ENCODE measurements at places on chromosomes 11 and 22.

DNA sequence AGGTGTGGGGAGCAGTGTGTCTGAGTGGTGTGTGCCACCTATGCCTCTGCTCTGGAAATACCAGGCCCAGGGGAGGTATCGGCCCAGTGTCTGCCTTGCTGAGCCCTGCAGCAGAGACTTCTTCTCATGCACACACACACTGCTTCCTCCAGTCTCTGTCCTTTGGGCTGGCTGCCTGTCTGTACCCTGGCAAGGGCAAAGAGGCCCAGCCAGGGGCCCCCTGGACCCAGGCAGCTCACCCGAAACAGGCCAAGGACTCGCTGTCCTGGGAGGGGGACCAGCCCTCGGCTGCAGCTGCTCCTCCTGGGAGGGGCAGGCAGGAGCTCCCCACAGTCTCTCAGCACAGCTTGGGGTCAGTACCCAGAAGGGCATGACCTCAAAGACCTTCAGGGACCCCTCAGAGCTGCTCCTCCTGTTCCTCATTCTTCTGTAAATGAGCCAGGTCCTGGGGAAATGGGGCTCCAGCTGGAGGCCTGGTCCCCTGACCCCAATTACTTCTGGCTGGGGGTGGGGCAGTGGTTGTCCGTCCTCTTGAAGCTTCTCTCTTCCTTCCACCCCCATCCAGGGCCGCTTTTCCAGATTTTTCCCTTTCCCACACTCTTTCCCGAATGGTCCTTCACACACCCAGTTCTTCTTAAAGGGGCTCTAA is 24.5 kb upstream of the ALX4 start:
- no peak for DNase-seq

- no peak for DNase-seq
These were observed 11.0 kb downstream of the CARS1 start for GRCh38 chr11:3046190-3046589.

DNA sequence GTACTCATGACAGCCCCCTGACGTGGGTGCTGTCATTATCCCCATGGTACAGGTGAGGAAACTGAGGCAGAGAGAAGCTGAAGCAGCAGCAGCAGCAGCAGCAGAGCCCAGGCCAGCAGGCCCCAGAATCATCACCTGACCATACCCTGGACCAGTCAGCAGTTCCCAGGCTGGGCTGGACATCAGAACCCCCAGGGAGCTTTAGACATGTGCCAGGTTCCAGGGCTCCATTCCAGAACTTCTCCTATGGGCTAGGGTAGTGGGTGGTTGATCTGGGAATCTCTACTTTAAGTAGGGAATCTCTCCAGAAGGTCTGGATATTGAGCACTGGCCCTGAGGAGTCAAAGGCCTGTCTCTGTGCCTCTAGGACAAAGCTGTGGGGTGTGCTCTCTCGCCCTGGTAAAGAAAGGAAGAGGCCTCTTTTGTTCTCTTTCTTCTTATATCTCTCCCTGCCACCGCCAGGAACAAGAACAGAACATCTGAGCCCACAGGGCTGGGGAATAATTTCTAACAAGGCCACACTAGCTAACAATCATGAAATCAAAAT is 26.6 kb downstream of the MAFF start:
- no peak for DNase-seq

- DNase-seq = no peak
These were observed 9.5 kb downstream of the ANO1 start for GRCh38 chr11:70087446-70088167.

DNA sequence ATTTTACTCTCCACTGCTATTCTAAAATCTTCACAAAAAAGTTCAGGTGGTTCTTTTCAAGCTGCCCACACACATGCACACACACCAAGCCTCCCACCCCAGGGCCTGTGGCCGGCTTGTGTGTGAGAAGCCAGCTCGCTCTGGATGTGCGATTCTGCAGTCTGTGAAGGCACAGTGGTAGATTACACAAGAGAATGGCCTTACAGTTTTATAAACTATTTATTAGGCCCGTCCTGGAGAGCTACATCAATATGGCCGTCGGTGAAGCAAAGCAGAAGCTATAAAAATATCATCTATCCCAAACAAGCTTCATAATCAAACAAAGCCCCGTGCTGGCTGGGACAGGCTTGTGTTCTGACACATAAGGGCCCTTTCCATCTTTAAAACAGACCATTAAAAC is 240.5 kb downstream of the OPCML start:
- no peak for DNase-seq

- DNase-seq = no peak
These were observed 132.1 kb upstream of the RASSF10 start for GRCh38 chr11:12876988-12877387.

DNA sequence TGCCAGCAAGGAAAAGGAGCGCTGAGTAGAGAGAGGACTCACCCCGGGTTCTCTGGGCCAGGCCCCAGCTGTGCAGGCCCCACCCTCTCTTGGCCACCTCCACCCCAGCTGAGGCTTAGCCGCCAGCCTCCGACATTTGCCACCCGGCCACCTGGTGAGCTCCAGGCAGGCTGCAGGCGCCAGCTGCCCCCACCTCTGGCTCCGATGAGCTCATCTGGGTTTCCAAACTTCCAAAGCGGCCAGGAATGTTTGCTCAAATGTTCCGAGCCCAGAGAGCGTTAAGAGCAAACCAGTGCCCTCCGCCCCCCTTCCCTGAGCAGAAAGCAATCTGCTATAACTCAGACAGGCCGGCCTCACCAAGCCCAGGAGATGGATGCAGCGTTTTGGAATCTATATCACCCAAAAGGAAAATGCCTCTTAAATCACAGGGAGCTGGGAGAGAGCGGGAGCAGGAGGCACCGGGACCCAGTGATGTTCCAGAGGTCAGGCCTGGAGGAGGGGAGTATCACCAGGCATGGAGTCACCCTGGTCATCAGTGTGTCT is 9.1 kb upstream of the MN1 start:
- no peak for DNase-seq

DNA sequence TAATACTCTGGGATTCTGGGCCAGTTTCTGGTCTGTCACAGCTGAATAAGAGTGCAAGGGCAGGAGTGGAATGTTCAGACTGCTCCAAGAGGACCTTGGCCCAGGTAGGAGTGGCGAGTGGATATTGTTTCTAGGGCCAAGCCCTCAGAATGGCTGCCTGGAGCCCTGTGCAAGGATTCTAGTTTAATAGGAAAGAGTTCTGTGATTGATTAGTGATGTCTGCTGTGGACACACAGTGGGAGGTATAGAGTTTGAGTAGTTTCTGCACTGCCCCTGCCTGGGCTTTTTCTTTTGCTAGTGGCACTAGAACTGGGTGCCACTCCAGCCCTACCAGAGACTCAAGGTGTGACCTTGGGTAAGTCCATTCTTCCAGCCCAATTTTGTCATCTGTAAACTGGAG is 9.7 kb upstream of the MPPED1 start:
- no peak for DNase-seq

DNA sequence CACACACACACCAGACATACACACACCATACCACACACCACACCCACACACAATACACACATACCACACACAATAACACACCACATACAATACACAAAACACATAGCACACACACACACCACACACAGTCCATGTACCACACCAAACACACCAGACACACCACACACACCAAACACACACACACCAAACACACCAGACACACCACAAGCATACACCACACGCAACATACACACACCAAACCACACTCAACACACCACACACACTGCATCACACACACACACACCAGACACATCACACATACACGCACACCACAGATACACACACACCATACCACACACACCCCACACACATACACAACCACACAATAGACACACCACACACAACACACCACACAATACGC is 54.8 kb downstream of the IGSF9B start:
- no peak for DNase-seq

DNA sequence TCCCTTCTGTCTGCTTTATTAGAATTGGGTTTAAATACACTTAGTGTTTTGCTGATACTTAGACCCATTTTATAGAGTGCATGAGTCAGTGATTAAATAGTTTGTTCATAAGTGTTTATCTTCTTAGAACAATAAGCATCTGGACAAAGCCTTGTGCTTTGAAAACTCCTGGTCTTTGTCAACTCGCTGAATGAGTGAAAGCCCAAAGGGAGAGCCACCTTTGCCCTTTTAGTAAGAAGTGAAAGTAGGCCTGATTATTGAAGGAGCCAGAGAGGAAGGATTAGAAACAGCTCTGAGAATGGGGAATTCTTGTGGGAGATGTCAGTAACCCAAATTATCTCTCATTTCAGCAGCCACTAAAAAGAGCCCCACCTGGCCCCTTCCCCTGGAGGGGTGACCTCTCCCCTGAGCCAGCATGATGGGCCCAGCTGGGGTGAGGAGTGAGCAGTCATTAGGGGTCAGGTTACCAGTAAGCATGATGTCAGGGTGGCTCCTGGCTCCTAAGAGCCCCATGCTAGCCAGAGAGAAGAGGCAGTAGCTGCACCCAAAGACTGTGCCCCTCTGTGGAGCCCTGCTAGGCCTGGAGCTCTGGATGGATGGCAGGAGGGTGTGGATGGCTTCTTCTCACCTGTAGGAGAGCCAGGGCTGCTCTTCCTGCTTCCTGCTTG is 125.1 kb upstream of the E2F8 start:
- DNase-seq = no peak

DNA sequence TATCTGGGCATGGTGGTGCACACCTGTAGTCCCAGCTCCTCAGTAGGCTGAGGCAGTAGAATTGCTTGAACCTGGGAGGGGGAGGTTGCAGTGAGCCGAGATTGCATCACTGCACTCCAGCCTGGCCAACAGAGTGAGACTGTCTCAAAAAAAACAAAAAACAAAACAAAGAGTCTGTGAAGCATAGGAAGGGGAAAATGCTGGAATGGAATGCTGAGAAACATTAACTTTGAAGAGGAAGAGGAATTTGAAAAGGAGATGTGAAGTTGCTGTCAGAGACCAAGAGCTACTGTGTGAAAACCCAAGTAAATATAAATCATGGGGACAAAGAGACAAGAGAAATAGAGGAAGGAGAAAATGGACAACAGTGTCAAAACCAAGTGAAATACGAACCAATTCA is 455.1 kb upstream of the ARHGAP42 start:
- DNase-seq = no peak

GRCh38 chr11:6900327-6900999 is 8.2 kb upstream of the OR2D2 start:
- DNase-seq = no peak

DNA sequence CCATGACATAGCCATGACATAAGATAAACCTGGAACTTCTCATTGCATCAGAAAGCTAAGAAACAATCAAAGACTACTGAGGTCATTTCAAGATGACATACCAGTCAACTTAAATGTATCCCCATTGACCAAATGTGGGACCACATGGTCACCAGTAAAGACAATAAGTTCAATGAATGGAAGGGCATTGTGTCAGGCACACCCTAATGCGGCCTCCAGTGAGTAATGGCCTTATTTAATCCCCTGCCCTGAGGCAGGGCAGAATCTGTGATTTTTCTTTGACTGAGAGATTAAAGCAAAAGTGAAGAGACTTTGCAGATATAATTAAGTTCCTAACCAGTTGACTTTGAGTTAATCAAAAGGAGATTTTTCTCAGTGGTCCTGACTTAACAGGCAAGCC is 17.3 kb upstream of the SYT8 start:
- no peak for DNase-seq

GRCh38 chr11:4087551-4087950 is 7.0 kb upstream of the RRM1 start:
- no peak for DNase-seq

DNA sequence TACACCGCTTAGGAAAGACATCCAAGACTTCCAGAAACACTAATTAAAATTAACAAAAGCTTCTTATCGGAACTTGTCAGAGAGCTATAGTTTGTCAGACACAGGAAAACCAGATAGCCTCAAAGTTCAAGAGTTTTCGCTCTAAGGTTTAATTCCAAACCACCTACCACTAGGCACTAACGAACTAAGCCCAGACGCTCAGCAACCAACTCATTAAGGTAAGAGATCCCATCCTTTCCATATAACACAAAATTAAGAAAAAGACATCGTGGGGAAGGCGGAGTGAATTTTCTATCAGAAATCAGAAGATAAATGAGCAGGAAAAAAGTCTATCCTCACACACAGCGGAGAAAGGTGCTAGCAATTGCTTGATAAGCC is 382 bp downstream of the IMMP1L start:
- DNase-seq = no peak

- DNase-seq = no peak
These were observed 38.1 kb downstream of the LARGE2 start for GRCh38 chr11:45960387-45961095.

GRCh38 chr11:34897171-34897870 is 18.9 kb downstream of the APIP start:
- no peak for DNase-seq

DNA sequence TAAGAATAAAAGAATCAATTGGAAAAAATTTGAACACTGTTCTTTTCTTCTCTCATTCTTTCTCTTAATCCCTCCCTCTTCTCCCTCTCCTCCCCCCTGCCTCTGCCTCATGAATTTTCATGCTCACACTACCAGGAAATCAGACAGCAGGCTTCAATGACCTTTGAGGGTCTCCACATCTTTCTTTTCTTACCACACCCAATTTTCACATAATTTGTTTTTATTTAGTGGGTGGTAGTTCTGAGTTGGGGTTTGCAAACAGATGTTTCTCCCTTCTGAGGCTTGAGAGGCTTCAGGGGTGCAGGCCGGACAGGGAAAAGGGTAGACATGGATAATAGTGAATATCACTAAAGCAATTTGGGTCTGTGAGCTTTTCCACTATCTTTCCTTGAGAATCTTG is 95.5 kb downstream of the SPATA19 start:
- no peak for DNase-seq

DNA sequence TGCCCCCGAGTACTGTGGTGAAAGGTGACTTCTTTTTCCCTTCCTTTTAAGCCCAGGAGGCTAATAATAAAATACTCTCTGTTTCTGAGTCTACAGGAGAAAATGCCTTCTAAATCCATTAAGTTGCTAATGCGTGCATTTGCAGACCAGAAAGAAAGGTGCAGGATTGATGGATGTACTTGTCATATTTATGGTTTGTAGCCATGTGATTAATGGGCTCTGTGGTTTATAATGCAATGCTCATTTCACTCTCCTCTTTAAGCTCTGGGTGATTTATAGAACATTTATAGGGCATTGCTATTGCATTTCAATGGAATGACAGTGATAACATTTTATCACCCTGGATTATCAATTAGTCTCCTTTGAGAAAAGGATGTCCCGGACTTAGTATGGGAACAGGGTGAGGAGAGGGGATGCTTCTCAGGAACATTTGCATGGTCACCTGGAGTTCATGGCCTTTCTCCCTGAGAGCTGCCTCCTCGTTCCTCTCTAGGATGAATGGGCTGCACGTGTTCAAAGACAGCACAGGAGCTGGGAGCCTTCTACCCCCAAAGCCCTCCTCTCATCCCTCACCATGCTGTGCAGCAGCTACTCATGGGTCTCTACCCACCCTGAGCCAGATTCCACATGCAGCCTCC is 82.8 kb upstream of the HMGXB4 start:
- no peak for DNase-seq

DNA sequence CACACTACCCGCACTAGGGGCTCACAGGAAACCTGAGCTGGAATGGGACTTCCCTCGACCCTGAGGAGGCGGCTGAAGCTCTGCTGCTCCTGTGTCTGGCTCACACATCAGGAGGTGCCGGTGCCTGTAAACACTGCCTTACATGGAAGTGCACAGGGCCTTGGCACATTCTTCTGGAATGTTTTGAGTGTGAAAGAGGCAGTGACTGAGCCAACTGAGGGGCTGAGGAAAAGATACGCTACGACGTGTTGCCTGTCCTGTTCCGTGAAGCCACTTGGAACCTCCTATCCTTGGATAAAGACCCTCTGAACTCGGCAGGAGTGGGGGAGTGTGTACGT is 10.5 kb downstream of the TXN2 start:
- DNase-seq = no peak
